ENCODE measurements at places on chromosomes 1 and 21.

DNA sequence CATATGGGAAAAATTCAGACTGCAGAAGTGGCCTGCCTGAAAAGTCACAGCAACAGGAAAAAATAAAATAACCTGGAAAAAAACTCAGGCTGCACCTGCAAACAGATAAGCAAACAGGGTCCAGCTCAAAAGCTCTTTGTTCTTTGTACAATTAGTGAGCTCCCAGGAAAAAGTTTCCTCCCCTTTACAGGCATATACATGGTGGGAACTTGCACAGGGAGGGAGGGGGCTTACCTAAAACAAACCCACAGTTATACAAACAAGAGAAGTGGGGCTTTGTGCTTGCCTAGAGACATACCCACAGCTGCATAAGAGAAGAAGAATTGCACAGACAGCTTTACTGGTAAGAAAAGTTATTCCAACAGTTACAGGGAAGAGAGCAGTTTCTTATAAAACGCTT lies 31.7 kb upstream of the COG2 start:
- DNase-seq = no peak

DNA sequence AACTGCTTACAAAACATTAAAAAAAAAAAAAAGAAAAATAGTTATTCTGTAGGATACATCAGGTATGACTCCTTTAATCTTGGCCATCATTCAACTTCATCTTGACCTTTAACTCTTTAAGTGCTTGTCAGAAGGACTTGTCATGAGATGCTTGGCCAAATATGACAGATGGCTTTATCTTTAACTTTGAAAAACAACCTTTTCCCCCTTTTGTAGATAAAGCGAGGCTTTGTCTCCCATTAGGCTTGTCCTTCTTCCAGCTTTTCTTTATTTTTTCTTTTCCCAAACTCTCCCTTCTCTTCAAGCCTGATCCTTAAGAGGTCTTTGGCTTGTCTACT lies 2.3 kb downstream of the SRSF10 start:
- no peak for DNase-seq

DNA sequence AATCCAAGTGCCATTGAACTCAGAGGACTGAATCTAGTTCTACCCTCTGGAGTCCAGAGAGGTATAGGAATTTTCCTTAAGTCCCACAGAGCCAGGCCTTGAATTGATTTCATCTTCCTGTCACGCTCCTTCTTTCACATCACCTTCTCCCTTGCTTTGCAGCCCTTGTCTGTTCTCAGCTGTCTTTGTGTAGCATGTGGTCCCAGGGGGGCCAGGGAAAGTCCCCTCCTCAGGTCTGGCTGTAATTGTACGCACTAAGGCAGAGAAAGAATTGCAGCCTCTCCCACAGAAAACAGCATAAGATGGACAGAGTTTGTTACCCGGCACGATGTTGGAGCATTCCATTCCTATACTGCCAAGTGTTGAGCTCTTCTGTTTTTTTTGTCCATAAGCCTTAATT lies 153.6 kb downstream of the FAM78B start:
- DNase-seq = no peak

GRCh38 chr1:233565313-233565712 lies 48.6 kb upstream of the KCNK1 start:
- no peak for DNase-seq

DNA sequence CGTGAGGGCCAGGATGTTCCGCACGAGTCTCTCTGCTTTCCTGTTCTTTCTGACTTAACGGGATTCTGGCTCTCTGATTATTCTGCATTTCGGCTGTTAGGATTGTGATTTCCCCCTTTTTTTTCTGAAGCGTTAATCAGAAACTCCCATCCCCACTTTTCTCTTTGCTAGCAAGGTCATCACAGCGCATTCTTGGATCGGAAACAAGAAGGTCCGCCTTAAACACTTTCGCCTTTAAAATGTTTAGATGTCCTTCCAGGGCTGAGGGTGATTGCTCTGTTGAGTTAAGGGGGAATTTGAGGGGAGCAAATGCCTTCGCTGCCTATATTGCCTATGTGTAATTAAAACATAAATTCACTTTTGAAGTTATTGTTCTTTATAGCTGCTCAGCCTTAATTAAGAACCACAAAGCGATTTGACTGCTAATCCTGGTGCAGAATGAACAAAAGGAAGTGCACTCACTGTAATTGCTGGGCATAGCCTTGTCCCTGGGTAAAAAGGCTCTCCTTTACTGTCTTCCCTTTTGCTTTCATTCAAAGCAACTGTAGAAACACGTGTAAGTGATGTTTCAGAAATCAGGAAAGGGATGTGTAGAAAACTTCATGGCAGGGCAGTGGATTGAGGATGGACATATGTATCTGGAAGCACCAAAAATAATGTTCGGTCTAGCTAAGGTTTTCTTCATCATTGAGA lies 1.2 kb downstream of the LAMC1 start:
- DNase-seq = no peak

DNA sequence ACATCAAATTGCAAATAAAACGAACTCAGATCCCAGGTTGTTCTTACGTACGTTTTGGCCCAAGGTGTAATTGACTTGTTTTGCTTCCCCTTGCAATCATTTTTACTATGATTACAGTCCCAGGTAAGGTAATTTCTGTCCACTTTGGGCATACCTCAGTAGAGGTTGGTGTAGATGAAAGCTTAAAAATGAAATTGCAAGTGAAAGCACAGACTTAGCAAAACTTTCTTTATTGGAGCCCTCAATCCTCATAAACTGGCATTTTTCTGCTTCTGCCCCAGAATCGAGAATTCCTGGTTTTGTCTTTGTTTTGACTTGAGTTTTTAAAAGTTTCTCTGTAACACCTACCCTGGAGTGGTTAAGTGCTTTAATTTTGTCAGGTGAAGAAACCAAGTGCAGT lies 9.4 kb downstream of the MRPS6 start:
- no peak for DNase-seq

DNA sequence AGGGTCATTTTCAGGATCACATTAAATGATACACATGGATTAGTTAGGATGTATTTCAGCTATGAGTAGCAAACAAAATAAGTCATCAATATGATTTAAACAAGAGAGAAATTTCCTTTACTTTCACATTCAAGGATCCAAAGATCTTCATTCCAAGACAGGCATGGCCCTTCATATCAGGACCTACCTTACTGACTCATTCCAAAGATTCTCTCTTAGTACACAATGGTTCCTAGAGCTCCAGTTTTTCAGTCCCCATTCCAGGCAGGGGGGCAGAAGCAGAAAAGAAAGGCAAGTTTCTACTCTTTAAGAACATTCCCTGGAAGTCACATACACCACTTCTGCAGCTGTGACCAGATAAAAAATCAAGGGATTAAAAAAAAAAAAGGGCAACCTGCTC lies 23.7 kb downstream of the RGS2 start:
- DNase-seq = no peak

DNA sequence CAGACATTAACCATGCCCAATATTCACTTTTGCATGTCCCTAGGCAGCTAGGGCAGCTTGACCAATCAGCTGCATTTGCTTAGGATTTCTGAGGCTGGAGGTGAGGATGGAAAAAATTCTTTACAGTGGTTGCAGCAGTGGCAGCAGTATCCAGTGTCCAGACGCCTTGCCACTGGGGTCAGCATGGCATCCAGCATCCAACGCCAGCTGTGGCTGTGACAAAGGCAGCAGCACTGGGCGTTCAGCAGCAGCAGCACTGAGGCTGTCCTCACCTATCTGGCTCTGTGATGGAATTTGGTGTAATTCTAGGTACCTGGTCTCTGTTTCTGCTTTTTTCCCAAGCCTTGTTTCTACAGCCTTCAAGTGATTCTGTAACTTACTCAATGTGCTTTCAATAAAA lies 15.5 kb downstream of the RHBDL2 start:
- no peak for DNase-seq

- DNase-seq = peak; percentile 37
Measured at GRCh38 chr1:99808391-99809115, 41.6 kb upstream of the AGL start.

DNA sequence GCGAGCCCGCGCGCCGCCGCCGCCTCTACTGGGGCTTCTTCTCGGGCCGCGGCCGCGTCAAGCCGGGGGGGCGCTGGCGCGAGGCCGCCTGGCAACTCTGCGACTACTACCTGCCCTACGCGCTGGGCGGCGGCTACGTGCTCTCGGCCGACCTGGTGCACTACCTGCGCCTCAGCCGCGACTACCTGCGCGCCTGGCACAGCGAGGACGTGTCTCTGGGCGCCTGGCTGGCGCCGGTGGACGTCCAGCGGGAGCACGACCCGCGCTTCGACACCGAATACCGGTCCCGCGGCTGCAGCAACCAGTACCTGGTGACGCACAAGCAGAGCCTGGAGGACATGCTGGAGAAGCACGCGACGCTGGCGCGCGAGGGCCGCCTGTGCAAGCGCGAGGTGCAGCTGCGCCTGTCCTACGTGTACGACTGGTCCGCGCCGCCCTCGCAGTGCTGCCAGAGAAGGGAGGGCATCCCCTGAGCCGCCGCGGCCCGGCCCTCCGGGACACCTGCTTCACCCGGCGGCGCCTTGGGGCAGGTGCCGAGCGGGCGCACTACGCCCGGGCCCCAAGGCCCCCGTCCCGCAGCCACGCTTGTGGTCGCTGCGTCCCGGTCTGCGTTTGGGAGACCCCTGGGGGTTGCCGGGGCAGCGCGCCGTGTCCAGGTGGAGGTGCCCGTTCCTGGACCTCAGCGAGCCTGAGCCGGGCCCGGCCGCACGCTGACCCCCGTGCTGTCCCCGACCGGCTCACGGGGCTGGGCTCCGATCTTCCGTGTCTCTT lies 944 bp downstream of the B3GALT6 start:
- DNase-seq = no peak

GRCh38 chr1:53769780-53770179 lies 30.8 kb upstream of the GLIS1 start:
- DNase-seq = no peak

DNA sequence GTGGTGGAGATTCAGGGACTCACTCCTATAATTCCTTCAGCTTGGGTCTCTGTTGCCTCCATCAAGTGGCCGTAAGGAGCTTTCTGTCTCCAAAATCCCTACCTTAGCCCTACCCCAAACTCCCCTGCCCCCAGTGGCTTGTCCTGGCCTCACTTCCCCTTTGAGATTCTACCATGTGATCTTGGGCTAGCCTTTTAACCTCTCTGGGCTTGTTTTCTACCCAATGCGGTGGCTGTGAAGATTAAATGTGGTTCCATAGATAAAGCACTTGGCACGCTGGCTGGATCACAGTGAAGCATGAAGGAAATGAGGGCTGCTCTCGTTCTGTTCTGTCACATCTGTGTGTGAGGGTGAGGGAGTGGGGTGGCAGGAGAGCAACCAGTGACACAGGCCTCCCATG lies 43.6 kb downstream of the FAAH start:
- no peak for DNase-seq

- DNase-seq = no peak
Measured at GRCh38 chr1:159188375-159188788, 16.3 kb upstream of the ACKR1 start.

- DNase-seq = no peak
Measured at GRCh38 chr1:205301205-205301821, 20.2 kb downstream of the NUAK2 start.

- DNase-seq = peak; percentile 64
Measured at GRCh38 chr21:32403201-32403777, 9.2 kb upstream of the EVA1C start.

- no peak for DNase-seq
Measured at GRCh38 chr1:195939844-195940243, 668.4 kb downstream of the KCNT2 start.

GRCh38 chr1:93667642-93668041 lies 14.0 kb downstream of the BCAR3 start:
- DNase-seq = no peak

GRCh38 chr1:1304331-1305299 lies 3.1 kb downstream of the ACAP3 start:
- DNase-seq = no peak

GRCh38 chr1:43619996-43620920 lies 29.7 kb upstream of the KDM4A start:
- peak; percentile 17 for DNase-seq

GRCh38 chr1:10692401-10693021 lies 103.9 kb downstream of the CASZ1 start:
- DNase-seq = peak; percentile 82

- no peak for DNase-seq
Measured at GRCh38 chr1:159960721-159961381, 6.8 kb upstream of the SLAMF9 start.

GRCh38 chr21:27024301-27024700 lies 57.4 kb upstream of the ADAMTS5 start:
- no peak for DNase-seq

GRCh38 chr1:69070660-69071373 lies 496.9 kb upstream of the LRRC7 start:
- DNase-seq = no peak

- DNase-seq = no peak
Measured at GRCh38 chr1:110091381-110091780, 20.9 kb upstream of the UBL4B start.

DNA sequence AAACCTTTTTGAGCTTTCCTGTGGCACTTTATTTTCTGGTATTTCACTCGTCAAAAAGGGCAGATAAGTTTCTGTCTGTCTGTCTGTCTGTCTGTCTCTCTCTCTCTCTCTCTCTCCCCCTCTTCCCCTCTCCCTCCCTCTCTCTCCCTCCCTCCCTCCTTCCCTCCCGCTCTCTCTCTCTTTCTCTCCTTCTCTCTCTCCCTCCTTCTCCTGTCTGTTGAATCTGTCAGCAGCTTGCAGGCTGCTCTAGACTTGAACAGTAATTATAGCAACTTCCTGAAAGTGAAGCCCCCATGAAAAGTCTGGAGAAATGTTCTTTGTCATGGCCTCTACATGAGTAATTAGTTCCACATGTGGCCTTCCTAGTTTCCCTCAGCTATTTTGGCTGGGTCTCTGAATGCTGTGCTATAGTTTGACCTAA lies 275.2 kb upstream of the C1orf105 start:
- DNase-seq = no peak

DNA sequence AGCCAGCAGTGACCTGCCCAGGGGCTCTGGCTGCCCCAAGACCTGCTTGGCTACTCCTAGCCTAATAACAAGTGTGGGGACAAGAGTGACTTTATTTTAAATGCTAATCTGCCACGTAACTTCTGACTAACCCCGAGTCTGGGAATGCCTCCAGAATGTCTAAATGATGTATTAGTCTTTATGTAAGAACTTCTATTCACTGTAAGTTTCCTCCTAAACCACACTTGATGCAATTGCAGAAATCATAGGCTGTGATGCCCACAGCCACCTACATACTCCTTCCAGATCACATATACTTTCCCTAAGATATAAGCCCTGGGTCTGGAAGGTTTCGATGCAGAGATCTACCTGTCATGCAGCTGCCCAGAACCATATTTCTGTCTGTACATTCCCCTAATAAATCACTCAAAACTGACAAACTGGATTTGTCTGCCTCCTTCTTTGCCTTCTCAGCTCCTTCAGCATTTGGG lies 5.9 kb upstream of the VPS45 start:
- DNase-seq = no peak

DNA sequence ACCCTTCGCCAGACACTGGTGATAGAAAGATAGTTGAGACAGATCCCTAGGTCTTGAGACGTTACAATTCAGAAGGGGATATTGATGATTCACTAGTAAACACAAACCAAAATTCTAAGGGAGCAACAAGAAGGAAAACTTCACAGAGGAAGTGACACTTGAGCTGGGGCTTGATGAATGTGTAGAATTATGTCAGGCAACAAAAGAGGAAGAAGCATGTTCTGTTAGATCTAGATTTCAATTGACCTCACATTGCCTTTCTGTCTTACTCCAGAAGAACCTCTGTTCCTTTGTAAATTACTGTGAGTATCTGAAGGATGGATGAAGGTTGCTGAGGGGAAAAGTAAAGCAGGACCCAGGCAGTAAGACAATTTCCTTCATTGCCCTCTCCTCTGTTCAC lies 328.2 kb downstream of the KCTD3 start:
- no peak for DNase-seq

GRCh38 chr1:59814901-59815825 lies at the start of gene HOOK1:
Gene HOOK1, plus strand, starts transcription at chr1:59814949. Its CDS starts 169 bp downstream, at chr1:59815118.
- no peak for DNase-seq

- no peak for DNase-seq
Measured at GRCh38 chr21:31688603-31689368, 29.3 kb downstream of the SOD1 start.
